Stimulated activated naive CD8-positive, alpha-beta T cell treated with anti-CD3 and anti-CD28 coated beads, Interleukin-15, amount 100 ng/mL, for 72 hours (primary cell): ENCODE measurements at places on chromosomes 5 and 9.

- DNase-seq, result no peak
Measured at GRCh38 chr5:33271606-33272005, 169.2 kb upstream of the TARS1 start.

GRCh38 chr9:21559402-21560280, 77.5 kb upstream of the IFNE start:
- peak; percentile 65 for DNase-seq

- DNase-seq, result no peak
Measured at GRCh38 chr5:163023846-163024245, 413.5 kb upstream of the CCNG1 start.

DNA sequence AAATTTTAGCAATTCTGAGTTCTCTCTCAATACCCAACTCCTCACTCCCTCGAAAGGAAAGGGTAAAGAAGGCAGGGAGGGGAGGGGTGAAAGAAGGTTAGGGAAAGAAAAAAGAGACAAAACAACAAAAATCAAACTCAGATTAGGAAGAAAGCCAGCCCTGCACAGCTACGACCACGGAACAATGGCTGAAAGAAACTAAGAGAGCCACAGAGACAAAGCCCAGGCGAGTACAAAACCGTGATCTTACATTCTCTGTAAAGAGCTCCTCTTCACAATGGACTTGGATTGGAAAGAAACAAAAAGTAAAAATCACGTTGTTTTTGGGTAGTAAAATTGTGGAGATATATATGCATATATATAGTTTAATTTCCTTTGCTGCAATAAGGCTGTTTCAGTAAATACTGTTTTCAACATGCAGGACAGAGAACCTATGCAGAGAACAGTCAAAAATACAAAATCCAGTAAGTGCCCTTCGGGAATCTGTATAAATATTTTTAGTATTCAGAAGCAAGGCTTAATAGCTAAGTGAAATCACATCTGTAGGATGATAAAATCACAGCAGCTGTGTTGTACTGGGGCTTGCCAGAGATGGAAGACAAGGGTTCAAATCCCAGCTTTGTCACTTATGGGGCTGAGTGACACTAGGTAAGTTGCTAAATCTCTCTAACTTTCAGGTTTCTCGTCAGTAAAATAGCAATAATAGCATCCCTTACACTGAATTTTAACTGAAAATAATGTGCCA, 16.9 kb downstream of the PSMB7 start:
- no peak for DNase-seq

DNA sequence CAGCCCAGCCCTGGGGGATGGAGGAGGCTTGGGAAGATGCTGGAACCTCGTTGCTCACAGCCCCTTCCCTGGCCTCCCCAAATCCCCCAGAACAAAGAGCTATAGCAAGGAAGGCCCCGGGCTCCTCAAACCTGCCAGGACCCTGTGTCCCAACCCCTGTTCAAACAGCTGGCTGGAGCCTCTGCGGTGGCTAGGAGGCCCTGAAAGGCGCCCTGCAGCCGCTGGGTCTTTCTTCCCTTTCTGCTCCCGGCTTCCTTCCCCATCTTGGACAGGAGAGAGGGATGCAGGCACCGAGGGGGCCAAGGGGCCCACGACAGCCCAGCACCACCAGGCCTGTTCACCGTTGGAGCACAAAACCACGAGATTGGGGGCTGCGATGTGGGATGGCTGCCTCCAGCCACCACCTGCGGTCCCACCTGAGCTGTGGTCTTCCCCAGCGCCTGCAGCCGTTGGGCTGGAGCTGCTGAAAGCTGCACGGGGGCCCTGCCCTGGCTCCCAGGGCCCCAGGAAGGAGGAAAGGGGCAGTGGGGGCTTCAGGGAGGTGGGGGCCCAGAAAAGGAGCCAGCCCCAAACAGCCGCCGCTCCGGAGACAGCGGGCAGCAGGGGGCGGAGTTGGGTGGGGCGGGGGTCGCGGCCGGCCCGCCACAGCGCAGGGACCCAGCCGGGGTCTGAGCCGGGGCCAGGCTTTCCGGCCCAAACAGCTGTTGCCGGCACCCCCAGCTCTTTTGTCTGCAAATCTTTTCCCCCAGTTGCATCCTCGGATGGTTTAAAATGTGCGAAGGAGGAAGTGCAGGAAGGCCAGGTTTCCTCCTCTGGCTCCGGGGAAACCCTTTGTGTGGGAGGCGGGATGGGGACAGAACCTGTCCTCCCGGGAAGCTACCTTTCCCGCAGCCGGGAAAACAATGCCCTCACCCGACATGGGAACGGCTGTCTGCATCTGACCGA, 16.1 kb downstream of the NOTCH1 start:
- no peak for DNase-seq

DNA sequence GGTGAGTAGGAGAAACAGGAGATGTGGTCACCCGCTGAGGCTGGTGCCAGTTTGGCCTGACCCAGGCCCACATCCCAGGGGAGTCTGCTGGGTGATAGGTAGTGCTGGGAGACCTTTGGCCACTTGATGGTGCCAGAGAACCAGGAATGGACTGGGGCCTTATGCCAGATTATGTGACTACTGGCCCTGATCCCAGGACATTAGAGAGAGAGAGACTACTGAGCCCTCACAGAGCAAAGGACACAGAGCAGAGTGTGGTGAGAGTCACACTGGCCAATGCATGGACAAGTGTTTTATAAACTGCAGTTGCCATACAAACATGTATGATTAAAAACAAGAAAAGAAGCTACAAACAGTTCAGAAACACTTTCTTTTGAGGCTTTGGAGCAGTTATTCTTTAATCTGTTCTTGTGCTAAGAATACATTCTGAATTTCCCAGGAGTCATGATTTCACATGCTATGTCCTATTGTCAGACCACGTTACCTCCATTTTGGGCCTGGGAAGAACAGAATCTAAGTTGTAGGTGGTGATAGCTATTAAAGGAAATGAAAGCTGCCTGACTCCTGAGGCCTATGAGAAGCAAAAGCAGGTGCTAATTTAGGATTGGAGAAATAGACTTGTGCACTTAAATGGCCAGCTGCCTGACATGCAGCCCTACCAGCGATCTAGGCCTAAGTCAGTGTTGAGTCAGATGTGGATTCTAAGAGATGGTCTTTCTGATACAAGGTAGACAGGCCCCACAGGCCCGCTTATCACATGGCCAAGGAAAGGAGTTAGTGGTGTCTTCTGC, 32.6 kb upstream of the TMOD1 start:
- peak; percentile 54 for DNase-seq

DNA sequence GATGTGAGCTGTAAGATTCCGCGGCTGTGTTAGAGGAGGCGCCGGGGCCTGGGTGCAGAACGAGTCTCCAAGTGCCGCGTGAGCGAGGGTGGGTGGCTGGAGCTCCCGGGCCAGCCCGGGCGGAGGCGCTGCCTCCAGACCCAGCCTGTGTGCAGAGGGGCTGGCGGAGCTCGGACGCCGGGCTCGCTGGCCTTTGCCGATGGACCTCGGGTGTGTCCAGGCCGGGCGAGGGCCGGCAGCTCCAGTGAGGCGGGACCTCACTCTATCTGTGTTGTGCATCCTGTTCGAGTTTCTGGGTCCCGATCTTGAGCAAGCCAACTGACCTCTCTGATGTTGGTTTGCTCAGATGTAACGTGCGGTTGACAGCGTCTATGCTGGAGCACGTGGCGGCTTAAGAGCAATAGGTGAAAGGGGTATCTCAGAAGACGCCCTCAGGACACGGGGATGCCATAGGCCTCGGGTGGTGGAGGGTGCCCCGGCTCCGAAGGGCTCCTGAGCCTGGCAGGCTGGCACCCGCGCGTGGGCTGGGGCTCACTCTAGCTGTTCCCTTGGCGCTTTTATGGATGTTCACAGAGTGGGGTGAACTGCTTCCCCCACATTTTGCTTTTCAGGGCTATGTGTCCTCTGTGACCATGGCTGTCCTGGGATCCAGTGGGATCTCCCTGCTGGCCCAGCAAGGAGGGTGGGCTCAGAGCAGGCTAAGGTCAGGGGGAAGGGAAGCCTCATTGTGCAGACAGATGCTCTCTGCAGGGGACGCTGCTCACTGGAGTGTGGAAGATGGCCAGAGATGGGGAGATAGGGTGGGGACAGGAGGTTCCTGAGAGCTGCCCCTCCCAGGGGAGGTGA, 69.8 kb downstream of the MRPL36 start:
- no peak for DNase-seq

- DNase-seq, result no peak
Measured at GRCh38 chr5:6856653-6857052, 143.4 kb downstream of the TENT4A start.

- DNase-seq, result no peak
Measured at GRCh38 chr5:85395526-85395925, 1010.8 kb upstream of the EDIL3 start.

- no peak for DNase-seq
Measured at GRCh38 chr5:138440159-138441073, 1.6 kb downstream of the REEP2 start.

DNA sequence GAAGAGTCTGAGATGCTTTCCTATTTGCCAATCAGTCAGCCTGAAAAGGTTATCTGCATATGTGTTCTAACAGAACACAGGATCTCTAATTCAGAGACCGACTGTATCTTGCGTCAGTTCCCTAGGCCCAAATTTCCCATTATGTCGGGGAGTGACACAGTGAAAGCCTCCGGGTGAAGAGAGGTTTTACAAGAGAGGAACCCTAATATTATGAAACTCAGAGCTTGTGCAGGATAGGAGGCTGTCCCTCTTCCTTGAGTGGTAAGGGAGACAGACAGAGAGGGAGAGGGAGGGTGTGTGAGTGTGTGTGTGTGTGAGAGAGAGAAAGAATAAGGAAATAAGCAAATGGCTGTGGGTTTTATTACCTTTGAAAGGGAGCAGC, 1.9 kb downstream of the CD14 start:
- no peak for DNase-seq

GRCh38 chr9:32725066-32725860, 58.1 kb upstream of the TMEM215 start:
- no peak for DNase-seq

DNA sequence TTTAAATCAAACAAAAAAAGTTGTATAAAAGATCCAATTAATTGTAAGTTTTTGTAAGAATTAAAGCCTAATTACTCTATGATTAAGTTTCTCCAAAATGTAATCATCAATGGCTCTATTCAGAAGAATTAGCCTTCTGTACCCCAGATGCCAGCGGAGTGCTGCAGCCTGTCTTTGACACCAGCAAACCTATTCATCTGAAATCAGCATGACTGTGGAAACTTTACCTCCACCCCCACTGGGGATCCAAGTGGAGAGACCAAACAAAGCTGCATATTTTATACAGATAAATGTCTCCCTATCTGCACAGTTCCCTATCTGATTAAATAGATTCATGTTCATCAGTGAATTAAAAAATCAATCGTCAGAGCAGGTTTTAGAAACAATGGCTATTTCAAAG, 426.8 kb downstream of the KIAA0825 start:
- no peak for DNase-seq

GRCh38 chr9:105678163-105678562, 15.9 kb downstream of the TAL2 start:
- no peak for DNase-seq

- DNase-seq, result no peak
Measured at GRCh38 chr5:147780924-147781573, 1.5 kb downstream of the JAKMIP2 start.

GRCh38 chr5:15837551-15838289, 337.7 kb downstream of the FBXL7 start:
- no peak for DNase-seq

GRCh38 chr5:76175821-76176403, 92.7 kb downstream of the SV2C start:
- DNase-seq, result peak; percentile 21

DNA sequence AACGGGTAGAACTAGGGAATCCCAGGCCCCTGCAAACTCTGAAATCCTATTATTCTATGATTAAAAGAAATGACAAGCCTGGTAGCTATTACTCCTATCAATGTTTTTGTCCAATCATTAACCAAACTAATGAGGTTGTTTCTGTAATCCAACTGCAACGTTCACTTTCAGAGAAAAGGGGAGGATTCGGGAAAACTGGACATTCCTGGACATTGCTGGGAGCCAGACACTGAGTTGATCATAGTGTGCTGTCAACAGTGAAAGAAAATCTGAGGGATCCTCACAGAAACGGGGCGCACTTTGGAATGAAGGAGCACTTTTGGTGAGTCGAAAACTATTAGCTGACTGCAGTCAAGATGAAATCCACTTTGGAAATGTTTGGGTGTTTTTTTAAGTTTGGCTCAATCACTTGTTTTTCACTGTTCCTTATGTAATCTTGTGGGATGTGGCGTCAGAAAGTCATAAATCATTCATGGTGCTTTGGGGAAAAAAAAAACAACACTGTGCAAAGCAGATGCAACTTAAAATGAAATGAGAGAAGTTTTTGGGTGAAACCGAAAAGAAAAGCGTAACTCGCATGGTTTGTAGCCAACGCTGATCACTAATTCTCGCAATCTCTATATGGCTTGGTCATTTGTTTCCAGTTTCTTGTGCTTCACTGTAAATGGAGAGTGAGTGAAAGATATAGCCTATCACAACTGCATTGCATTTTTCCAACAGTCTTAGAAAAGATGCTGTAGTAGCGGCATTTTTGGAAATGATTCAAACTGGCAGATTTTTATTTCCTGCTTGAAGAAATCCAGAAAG, 51.2 kb upstream of the ADRA1B start:
- DNase-seq, result no peak

- peak; percentile 18 for DNase-seq
Measured at GRCh38 chr5:132497488-132497997, 7.0 kb upstream of the IRF1 start.
